Esophagus muscularis mucosa (tissue), 4 donors: ENCODE measurements at places on chromosomes 2 and 18. TPM values are rescaled to one million over a fixed set of nuclear protein-coding genes. Genes with fewer than 3 reads are reported as not detected.

BOLL gene
- not detected for total RNA-seq

GRCh38 chr2:46996300-46996843 lies 80.8 kb upstream of the MCFD2 start:
- peaks cover 25% of the 10 kb centered on the region for H3K4me1 ChIP-seq
- no peaks in the 10 kb centered on the region for H3K27me3 ChIP-seq
- no peak overlapping the region for H3K4me3 ChIP-seq
- no peak for DNase-seq

IRS1 gene
- 47.6 TPM for total RNA-seq

DNA sequence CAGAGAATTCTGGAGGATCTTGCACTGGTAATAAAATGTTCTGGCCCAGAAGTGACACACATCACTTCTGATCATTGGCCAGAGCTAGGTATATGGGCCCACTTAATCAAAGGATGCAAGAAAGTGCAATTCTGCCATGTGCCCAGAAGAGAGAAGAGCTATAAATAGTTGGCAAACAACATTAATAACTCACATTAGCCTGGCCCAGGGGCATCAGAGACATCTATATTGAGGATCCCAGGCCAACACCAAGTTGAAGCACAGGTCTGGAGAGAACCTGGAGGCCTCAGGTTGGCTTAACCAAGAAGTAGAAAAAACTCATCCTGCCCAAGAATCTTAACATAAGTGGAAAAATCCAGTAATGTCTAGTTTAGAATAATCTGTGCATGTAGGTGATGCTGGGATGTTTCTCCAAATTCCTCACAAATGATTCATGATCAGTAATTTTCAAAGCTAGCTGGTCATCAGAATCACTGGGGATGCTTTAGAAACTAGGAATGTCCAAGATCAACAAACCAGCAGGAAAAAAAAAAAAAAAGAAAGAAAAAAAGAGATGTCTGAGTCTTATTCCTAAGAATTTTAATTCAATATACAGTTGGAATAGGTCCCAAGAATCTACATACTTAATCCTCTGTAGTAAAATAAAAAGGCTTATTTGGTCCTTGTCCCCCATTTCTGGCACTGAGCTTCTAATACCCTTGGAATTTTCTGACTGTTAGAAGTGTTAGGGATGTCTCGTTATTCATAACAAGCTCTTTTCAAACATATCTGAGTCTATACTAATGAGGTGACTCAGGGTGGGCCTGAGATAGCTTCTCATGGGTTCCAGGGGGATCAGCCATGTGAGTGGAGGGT lies 35.0 kb upstream of the EVA1A start:
- DNase-seq = no peak
- H3K27ac ChIP-seq = no peak overlapping the region
- no peaks in the 10 kb centered on the region for H3K36me3 ChIP-seq
- no peaks in the 10 kb centered on the region for H3K4me1 ChIP-seq
- no peak overlapping the region for H3K4me3 ChIP-seq

FIGN gene
- total RNA-seq = 11.0 TPM

DNA sequence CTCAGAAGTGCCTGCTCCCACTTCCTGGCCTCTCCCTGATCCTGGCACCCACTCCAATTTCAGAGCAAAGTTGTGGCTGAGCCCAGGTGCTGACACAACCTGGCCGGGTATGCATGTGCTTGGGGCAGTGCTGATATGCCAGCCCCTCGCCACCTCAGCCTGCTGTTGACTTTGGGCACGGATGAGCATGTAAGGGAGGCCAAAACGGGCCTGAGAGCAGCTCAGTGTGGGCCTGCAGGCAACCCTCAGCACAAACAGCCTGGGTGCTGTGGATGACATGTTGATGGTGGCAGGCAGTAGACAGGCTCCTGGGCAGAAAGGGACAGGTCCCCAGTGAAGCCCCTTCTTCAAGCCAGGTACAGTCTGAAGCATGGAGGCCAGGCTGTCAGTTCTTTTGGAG lies 553.6 kb upstream of the FSIP2 start:
- no peaks in the 10 kb centered on the region for H3K36me3 ChIP-seq
- no peak overlapping the region for H3K4me3 ChIP-seq
- no peak overlapping the region for H3K27ac ChIP-seq
- H3K4me1 ChIP-seq = no peaks in the 10 kb centered on the region
- DNase-seq = no peak

DNA sequence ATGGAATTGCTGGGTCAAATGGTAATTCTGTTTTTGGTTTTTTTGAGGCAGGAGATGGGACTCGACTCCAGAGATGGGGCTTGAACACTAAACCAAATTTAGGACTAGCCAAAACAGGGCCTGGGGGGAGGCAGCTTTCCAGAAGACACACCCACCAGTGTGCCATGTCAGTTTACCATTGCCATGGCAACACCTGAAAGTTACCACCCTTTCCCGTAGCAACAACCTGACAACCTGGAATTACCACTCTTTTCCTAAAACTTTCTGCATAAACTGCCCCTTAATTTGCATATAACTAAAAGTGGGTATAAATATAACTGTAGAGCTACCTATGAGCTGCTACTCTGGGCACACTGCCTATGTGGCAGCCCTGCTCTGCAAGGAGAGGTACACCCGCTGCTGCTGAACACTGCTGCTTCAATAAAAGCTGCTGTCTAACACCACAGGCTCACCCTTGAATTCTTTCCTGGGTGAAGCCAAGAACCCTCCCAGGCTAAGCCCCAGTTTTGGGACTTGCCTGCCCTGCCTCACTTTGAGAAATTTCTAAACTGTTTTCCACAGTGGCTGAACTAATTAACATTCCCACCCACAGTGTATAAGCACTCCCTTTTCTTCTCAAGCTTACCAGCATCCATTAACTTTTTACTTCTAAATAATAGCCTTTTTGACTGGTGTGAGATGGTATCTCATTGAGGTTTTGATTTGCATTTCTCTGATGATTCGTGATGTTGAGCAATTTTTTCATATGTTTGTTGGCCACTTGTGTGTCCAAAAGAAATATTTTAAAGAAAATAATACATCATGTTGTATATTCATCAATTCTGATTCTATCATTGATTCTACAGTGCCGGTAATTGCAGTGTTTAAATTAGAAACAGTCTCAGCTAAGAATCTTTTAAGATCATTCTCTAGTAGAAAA lies 10.6 kb downstream of the CDK15 start:
- H3K27ac ChIP-seq = no peak overlapping the region
- H3K27me3 ChIP-seq = no peaks in the 10 kb centered on the region
- DNase-seq = no peak
- H3K4me3 ChIP-seq = no peak overlapping the region
- H3K36me3 ChIP-seq = no peaks in the 10 kb centered on the region
- H3K4me1 ChIP-seq = no peaks in the 10 kb centered on the region

DNA sequence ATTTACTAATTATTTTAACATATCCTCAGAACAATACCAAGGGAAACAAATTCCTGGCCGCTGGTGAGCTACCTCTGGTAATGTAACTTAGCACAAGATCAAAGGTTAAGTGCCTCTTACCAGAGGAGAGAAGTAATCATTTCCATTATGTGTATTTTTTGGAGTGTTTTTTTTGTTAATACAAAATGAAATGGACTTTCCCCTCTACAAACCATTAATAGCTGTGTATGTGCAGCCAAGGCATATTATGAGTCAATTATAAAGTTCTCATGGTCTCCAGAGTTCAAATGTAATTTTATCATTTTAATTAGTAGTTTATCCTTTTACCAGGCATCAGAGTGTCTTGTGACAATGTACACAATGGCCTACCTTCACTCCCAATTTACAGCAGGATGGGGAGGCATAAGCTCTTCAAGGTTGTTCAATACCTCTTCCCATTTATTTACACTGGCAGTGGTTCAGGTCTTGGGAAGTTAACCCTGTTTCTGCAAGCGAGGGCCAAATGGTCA lies 242.2 kb downstream of the TGIF1 start:
- DNase-seq = peak; percentile 29
- no peaks in the 10 kb centered on the region for H3K36me3 ChIP-seq
- no peak overlapping the region for H3K27ac ChIP-seq
- H3K4me3 ChIP-seq = no peak overlapping the region
- H3K27me3 ChIP-seq = no peaks in the 10 kb centered on the region
- no peaks in the 10 kb centered on the region for H3K4me1 ChIP-seq

DNA sequence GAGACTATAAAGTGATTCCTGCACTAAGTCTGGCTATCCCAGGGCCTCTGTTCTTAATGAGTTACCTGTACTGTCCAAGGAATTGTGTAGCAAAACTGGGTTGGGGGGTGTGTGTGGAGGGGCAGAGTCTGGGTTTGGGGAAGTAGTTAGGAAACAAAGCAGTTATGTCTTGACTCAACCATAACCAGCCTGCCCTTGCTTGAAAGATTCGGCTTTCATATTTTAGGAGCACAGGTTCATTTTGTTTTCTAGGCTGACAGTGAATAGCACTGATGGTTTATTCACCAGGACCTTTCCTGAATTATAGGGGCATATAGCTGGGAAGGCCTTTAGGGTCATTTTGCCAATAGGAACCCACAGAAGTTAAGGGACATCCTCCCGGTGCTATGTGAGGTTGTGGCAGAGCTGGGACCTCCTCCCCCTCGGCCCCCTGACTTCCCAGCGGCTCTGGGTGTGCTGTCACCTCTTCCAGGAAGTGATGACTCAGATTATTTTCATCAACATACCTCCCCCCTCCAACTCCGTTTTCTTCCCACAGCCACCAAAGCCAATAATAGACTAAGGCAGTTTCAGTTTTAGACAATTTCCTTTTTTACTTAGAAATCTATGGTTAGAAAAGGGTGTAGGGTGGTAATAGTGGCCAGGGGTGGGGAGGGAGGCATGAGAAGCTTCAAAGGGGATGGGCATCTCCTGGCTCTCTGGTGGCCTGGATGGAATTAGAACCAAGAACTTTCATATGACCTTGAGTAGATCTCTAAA lies 44.8 kb downstream of the SETBP1 start:
- H3K27me3 ChIP-seq = no peaks in the 10 kb centered on the region
- peaks cover 23% of the 10 kb centered on the region for H3K4me1 ChIP-seq
- no peak for DNase-seq
- H3K36me3 ChIP-seq = peaks cover 4% of the 10 kb centered on the region
- no peak overlapping the region for H3K4me3 ChIP-seq

GRCh38 chr2:6755456-6755855 lies 110.3 kb downstream of the CMPK2 start:
- H3K4me3 ChIP-seq = no peak overlapping the region
- H3K36me3 ChIP-seq = no peaks in the 10 kb centered on the region
- no peak for DNase-seq
- H3K27me3 ChIP-seq = peaks cover 4% of the 10 kb centered on the region

DNA sequence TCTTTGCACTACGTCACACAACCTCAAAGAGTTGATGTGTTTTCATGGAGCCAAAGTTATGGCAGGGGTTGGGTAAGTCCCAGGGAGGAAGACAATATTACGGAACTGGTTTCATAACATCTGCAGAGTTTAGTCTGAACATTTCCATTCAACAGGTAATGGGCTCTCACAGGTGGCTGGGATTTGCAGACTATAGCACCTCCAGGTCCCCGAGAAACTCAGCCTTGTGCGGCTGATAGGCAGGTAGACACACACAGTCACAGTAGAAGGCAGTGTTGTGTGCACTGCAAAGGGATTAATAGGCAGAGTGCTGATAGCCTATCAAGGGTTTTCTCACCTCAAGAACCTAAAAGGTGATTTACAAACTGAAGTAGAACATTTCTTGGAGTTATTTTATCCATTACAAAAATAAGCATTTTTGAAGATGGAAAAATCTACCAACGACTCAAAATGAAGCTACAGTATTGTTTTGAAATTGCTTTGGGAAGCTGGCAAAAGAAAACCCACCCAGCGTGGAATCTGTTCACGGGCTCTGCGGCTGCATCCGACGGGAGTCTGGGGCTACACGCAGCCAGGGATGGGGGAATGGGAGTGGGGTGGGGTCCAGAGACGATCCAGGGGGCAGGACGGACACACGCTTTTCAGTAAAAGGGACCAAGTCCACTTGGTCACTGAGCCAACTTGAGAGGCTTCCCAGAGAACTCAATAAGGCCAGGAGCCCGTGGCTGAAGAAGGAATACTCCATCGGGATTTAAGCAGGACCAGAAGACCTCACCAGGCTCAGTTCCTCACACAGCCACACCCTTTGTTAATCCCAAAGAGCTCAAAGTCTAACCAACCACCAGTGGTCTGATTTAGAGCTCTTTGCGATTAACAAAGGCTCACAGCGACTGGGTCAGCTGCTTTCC lies 82.9 kb downstream of the CHRNA1 start:
- H3K27ac ChIP-seq = peak overlapping the region; percentile 89
- DNase-seq = no peak
- H3K27me3 ChIP-seq = no peaks in the 10 kb centered on the region
- H3K4me1 ChIP-seq = peaks cover 50% of the 10 kb centered on the region
- peaks cover 1% of the 10 kb centered on the region for H3K36me3 ChIP-seq
- peak overlapping the region; percentile 87 for H3K4me3 ChIP-seq

DNA sequence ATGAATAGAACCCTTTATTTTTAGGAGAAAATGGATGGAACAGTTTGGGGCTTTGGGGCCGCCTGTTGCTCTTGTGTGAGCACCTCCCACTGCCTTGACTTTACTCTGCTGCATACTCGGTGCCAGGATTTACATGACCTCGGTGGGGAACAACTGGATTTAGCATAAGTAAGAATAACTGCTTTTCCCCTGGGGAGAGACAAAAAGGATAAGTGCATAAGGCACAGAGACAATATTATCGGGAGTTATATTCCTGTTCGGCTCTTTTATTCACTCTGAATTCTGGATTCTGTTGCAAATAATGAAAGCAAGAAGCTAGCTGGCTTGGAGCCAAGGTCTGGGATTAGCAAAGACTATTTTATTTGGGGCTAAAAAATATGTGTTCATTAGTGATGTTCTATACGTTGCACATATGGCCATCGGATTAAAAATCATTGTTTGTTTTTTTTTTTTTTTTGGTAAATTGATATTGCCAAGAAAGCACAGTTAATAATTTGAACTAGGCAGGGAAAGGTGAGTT lies 69.8 kb downstream of the CYBRD1 start:
- no peaks in the 10 kb centered on the region for H3K4me1 ChIP-seq
- no peaks in the 10 kb centered on the region for H3K36me3 ChIP-seq
- H3K27ac ChIP-seq = no peak overlapping the region

GRCh38 chr2:200716386-200716785 lies 95.3 kb upstream of the BZW1 start:
- H3K4me3 ChIP-seq = no peak overlapping the region
- DNase-seq = no peak
- H3K27ac ChIP-seq = no peak overlapping the region

FBXO48 gene
- total RNA-seq = 0.46 TPM

FTCDNL1 gene
- total RNA-seq = 2.5 TPM

DNA sequence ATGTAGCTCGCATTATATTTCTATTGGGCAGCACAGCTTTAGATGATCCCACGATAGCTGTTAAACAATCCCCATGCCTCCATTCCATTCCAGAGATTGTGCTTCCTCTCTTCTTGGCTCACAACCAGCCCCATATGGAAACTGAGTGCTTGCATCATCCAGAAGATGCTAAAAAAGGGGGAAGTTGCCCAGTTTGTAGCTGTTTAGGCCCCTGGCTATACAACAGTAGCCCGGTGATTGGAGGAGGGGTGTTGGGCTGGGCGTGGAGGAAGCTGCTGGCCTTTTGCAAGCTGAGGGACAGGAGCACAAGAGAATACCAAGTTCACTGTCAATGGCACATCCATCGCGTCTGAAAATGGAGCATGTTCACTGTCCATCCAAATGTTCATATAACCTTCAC lies 360.2 kb downstream of the ALK start:
- no peaks in the 10 kb centered on the region for H3K27me3 ChIP-seq
- H3K27ac ChIP-seq = no peak overlapping the region
- H3K4me1 ChIP-seq = no peaks in the 10 kb centered on the region
- H3K36me3 ChIP-seq = no peaks in the 10 kb centered on the region
- H3K4me3 ChIP-seq = no peak overlapping the region
- peak; percentile 84 for DNase-seq
